ENCODE measurements at places on chromosomes 3 and 15. TPM values are rescaled to one million over a fixed set of nuclear protein-coding genes. Genes with fewer than 3 reads are reported as not detected.

Gene MRAS
- 56.7 TPM for total RNA-seq

Gene TRH
- not detected for total RNA-seq

Gene MYH15
- total RNA-seq: not detected

Gene PCBP4
- total RNA-seq: 91.2 TPM

Gene ALDH1L1
- not detected for total RNA-seq

Gene DUOXA1
- total RNA-seq: not detected

Gene FOXB1
- not detected for total RNA-seq

Gene CCR8
- not detected for total RNA-seq

Gene LXN
- 34.9 TPM for total RNA-seq

Gene GOLGA6L9
- 0.76 TPM for total RNA-seq

Gene CD200R1
- 0.38 TPM for total RNA-seq

Gene TM6SF1
- not detected for total RNA-seq

Gene GHSR
- not detected for total RNA-seq

Gene NPHP3
- 27.2 TPM for total RNA-seq

Gene PLA2G4D
- not detected for total RNA-seq

Gene GABRB3
- total RNA-seq: not detected

Gene CRABP1
- total RNA-seq: not detected

Gene CLEC3B
- 45.4 TPM for total RNA-seq

Gene SNAP23
- total RNA-seq: 47.4 TPM

Gene COLQ
- 1.1 TPM for total RNA-seq

Gene GOLGA8G
- total RNA-seq: not detected

All from GM23248 (cell line).